ENCODE measurements at places on chromosomes 1 and 21.

DNA sequence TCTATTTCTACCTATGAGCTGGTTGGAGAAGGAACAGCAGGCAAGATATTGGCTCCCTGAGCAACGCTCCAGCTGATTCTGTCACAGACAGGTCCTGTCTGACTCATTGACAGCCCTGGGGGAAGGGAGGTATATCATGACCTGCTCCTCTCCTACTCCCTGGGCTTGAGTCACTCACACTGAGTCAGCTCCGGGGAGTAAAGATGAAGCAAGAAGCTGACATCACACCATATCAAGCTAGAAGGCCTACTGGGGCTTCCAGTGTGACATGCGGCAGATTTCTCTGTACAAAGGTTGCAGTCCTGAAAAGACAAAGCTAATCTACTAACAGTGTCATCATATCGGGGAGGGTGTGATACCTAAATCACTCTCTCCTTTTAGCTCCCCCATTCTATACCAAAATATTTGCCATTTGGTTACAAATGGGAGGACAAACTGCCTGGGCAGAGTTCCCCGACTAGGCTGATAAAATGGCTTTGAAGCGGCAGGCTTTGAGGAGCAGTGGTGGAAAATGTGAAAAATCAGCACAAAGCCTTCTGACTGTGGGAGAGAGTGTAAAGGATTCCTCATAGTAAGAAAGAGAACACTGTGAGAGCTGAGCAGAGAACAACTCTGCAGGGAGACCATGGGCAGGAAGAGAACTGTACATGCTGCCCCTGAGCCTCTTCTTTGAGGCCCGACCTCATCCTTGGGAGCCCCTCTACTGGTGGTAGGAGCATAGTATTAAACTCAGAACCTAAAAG lies 15.5 kb downstream of the PI4KB start:
- DNase-seq: no peak

DNA sequence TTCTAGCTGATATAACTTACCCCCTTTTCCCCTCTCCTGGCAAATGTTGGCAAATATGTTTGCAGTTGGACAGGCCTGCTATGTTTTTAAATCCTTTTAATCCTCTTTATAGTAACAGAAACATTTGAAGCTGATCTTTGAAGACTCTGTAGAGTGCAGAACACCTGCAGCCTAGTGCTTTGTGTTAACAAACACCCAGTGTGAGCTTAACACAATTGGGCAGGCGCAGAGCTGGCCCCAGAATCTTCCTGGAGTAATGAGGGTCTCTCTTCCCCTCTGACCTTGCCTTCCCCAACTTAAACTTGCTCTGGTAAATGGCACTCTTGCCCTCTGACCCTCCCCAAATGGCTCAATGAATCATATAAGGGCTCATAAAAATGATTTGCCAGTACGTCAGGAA lies 247.9 kb upstream of the LYPLAL1 start:
- no peak for DNase-seq

- DNase-seq: no peak
Observed at GRCh38 chr1:27343639-27344025, 1.8 kb downstream of the SYTL1 start.

GRCh38 chr1:177035586-177035985 lies 128.9 kb downstream of the ASTN1 start:
- no peak for DNase-seq

GRCh38 chr1:23483321-23484252 lies at the start of gene ASAP3:
Gene ASAP3 (minus strand): TSS chr1:23484179. CDS start chr1:23484133, 46 bp downstream.
- no peak for DNase-seq

GRCh38 chr1:22494144-22494543 lies 42.5 kb downstream of the ZBTB40 start:
- DNase-seq: no peak

- no peak for DNase-seq
Observed at GRCh38 chr1:37862330-37862729, 2.9 kb upstream of the MTF1 start.

DNA sequence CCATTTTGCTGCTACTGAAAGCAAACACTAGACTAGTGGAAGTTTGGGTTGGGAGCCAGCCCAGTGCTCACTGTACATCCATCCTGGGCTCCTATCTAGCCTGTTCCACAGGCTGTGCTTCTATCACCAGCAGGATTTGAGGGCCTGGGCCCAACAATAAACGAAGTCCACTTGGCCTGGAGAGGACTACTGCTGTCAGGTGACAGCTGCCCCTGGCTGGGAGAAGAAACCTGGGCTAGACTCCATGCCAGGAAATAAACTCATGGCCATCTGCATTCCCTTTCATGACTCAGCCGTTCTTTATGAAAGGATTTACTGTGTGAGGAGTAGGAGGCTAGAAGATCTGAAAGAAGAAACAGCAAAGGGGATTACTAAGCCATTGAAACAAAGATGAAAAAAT lies 35.5 kb downstream of the COLGALT2 start:
- no peak for DNase-seq

DNA sequence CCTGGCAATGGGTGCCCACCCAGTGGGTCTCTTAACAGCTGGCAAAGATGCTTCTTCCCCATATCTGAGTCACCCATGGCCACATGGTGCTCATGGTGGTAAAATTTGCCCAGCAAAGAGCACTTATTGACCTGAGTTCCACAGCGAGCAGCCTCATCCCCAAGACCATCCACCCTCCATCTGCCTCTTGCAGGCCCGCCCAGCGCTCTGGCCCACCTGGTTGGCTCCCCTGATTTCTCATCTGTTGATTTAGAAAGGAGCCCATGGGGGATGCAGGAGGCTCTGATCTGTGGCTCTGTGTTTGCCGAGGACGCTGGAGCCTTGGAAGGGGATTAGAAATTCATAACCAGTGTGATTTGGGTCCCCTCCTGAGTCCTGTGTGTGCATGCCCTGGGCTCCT lies 657.5 kb downstream of the PTPRU start:
- no peak for DNase-seq

DNA sequence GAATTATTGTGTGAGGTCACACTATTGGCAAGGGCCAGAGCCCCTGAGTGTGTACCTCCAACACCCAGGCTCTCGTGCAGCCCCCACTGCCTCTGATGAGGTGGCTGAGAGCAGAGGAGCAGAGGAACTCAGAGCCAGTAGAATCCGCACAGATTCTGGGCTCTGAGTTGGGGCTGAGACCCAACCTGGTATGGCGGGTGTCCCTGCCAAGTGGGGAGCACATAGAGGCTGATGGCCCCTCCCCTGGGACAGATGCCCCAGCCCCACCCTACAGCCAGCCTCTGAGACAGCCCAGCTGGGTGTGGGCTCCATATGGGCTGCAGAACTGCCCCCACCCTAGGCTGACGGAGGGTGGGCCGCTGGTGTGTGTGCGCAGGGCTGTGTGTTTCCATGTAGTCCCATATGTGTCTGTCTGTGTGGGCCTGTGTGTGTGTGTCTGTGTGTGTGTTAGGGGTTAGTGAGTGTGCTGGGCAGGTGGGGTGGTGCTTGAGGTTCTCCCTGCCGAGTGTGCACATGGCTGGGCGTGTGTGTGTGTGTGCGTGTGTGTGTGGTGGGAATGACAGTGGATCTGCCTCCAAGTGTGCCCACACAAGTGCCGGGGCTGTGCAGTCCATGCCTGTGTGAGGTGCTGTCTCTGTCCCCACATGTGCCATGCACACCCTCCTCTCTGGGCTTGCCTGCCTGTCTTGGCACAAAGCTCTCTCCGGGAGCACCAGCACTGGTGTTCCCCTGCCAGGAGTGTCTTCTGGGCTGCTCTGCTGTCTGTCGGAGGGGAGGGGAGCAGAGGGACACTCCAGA lies 24.4 kb downstream of the FOXO6 start:
- DNase-seq: peak; percentile 34

DNA sequence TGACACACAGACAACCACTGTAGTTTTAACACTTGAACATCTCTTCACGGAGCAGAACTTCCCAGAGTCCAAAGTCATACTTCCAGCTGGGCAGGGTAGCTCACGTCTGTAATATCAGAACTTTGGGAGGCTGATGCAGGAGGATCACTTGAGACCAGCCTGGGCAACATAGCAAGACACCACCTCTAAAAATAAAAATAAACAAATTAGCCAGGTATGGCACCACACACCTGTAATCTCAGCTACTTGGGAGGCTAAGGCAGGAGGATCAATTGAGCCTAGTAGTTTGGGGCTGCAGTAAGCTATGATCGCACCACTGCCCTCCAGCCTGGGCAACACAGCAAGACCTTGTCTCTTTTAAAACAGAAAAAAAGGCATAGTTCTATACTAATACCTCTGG lies 24.3 kb upstream of the EFHD2 start:
- no peak for DNase-seq

DNA sequence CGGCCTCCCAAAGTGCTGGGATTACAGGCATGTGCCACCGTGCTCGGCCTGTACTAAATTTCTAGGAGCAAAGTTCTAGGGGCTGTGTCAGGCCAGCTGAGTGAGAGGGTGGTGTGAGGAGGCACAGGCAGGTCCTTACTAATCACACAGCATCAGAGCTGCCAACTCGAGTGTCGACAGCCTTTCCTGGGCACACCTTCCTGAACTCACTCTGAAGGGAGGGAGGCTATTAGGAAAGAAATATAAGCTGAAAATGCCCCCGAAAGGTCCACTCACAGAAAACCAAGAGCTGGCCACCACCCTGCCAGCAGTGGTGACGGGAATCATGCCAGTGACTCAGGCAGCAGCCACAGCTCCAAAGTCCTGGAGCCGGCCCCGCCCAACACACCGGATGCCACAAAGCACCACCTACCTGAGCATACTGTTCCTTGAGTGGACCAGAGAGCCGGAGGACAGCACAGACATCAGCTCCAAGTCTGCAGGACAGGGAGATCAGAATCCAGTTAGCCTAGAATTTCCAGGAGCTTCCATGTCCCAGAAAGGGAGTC lies 4.5 kb downstream of the PMVK start:
- DNase-seq: no peak

GRCh38 chr1:27624467-27625178 lies 10.4 kb downstream of the FGR start:
- DNase-seq: peak; percentile 63

GRCh38 chr1:151867765-151868411 lies 14.4 kb upstream of the THEM5 start:
- no peak for DNase-seq

GRCh38 chr1:232789651-232790050 lies 15.6 kb upstream of the MAP10 start:
- DNase-seq: no peak

DNA sequence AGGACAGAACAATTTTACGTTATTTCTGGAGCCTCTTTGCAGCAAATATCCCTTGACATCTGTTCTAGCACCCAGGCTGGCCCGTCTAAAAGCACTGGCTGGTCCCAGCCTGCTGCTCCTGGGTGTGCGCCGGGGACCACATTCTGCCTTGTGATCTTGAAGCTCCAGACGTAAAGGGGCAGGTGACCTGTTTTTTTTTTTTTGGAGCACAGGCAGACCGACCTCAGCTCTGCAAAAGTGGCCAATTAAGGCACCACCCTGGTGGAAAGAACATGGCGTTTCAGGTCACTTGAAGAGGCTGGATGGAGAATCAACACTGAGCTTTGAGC lies 13.8 kb upstream of the CAMTA1 start:
- DNase-seq: no peak

DNA sequence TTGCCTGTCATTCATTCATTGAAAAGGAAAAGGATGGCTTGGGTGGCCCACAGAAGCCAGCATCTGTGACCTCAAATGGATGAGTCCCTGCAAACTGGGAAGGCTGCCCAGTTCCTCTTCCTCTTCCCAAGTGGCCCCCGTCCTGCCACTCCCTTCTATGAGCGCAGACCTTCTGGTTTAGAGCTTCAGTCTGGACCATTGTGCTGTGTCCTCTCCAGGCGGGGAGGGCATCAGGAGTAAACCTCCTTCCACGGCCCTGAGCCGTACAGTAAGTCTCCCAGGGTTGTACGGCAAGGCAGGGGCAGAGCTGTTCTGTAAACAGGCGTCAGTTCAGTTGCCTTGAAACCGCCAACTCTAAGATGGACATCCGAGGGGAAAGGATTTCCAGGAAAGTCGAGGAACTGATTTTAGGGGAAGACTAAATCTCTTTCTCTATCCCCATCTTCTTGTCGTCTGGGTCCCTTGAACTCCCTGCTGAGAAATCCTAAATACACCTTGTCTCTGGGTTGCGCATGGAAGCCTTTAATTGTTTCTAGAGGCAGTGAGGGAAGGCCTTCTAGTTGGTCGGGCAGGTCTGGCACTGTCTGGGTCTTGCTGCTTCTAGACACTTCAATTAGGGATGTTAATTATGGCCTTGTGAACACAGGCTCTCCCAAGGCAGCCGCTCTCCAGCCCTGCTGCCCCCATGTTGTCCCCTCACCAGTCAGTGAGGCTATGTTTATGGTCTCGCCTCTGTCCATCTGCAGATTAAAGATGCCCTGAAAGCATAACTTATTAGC lies 22.1 kb downstream of the SOX13 start:
- peak; percentile 56 for DNase-seq

DNA sequence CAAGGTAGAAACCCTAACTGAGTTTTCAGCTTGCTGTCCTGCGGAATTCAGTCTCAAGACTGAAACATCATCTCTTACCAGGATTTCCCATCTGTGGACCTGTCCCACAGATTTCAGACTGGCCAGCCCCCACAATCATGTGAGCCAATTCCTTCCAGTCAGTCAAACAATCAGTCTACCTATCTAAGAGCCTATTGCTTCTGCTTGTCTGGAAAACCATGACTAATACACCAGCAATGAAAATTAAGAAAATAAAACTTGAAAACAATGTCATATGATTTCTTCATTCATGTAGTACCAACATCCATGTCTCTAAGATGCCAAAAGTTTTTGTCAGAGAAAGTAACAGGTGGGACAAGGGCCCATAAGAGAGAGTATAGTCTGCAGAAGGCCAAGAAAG lies 57.6 kb upstream of the CRB1 start:
- DNase-seq: no peak

GRCh38 chr1:35808450-35809113 lies 766 bp downstream of the AGO4 start:
- no peak for DNase-seq

- no peak for DNase-seq
Observed at GRCh38 chr1:205650241-205650640, 18.4 kb upstream of the ELK4 start.

DNA sequence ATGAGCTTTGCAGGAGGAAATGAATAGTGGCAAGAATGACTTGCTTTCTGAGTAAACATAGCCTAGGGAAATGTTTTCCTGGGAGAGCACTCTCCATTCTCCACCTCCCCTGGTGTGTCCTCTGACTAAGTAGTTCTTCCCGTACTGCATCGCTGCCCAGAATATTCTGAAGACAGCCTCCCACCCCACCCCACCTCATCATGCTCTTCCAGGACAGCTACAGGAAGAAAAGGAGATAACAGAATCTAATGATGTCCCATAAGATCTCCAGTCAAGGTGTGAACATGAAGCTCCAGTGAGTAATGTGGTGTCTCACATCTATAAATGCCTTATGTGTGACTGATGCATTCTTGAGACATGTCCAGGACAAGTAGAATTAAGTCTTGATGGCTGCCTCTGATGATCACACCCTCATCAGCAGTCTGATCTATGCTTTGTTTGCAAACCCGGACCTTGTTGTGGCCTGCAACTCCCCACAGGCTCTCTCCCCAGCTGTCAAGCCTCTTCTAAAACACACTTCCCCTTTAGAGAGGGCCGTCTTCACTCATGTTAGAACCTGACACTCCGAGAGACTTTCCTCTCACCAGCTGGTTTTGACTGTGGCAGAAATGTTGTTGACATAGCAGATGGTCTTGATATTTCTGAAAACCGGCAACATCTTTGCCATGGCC lies 183.0 kb downstream of the CYYR1 start:
- DNase-seq: no peak
